Mammary epithelial cell (primary cell): ENCODE measurements at places on chromosomes 7 and 10. TPM values are rescaled to one million over a fixed set of nuclear protein-coding genes. Genes with fewer than 3 reads are reported as not detected.

- DNase-seq, result peak; percentile 85
Measured at GRCh38 chr7:43535810-43536585, 46.9 kb upstream of the STK17A start.

DNA sequence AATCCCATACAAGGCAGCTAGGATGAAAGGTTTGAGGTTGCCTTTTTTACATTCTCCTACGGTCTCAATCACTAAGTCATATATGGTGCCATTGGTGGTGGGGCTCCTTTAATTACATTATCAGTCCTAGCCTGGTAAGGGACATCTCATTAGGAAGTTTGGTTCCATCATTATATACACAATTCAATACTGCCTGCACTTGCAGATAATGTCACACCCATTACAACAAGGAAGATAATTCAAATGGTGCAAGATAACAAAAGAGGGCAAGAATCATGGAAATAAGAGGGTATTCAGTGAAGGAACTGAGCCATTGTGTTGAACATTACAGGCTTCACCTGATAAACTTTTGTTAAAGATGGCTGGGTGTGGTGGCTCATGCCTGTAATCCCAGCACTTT lies 1.7 kb upstream of the TMEM248 start:
- DNase-seq, result no peak

- DNase-seq, result no peak
Measured at GRCh38 chr7:105450177-105450861, 61.6 kb upstream of the SRPK2 start.

GRCh38 chr10:90945491-90946070 lies 24.7 kb upstream of the ANKRD1 start:
- DNase-seq, result no peak

DNA sequence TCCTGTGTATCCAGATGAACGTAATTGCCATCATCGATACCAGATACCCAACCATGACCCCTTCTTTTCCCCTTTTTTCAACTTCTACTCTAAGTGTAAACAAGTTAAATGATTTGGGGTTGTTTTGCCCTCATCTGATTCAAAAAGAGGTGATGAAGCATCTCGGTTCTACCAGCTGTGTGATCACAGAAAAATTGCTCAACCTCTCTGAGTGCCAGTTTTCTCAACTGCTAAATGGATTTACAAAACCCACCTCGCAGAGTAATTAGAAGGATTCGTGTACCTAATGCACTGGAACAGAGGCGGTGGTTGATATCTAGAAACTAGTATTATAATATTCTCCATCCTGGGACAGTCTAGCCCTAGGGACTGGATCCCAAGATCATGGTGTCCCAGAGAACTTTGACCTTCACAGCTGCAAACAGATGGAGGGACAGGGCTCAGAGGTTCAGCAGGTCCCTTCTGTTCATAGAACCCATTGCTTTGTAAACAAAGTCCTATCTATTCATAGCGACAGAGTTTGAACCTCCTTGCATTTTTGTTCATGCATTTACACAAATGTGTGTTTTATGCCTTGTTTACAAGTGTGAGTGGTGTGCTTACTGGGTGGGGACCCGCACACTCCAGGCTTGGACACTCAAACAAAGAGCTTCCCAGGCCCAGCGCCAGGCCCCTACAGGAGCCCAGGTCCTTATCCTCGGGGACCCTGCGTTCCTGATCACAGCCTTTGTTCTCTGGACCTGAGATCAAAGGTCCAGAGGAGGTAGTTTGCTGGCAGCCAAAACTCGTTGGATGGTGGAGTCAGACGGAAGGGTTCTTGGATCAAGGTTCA lies 46.4 kb downstream of the CALML3 start:
- DNase-seq, result no peak

GRCh38 chr10:70607936-70608335 lies 5.4 kb upstream of the PRF1 start:
- no peak for DNase-seq

DNA sequence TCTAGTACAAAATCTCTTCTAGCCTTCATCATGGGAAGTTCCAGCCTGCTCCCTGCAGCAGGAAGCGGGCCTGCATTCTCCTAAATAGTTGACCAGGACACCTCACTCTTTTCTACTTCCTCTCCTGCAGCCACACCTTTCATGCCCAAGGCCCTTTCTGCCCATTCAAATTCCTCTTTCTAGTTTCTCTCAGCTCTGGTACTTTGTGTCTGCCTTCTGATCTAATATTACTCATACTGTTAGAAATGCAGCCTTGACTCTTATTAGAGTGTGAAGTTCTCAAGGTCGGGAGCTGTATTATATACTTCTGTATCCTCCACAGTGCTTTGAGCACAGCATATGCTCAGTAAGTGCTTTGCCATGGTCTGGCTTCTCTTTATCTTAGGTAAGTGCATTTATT lies 103.1 kb downstream of the PRKCQ start:
- peak; percentile 79 for DNase-seq

- peak; percentile 67 for DNase-seq
Measured at GRCh38 chr7:142365410-142365842, 107.6 kb upstream of the PRSS58 start.

DNA sequence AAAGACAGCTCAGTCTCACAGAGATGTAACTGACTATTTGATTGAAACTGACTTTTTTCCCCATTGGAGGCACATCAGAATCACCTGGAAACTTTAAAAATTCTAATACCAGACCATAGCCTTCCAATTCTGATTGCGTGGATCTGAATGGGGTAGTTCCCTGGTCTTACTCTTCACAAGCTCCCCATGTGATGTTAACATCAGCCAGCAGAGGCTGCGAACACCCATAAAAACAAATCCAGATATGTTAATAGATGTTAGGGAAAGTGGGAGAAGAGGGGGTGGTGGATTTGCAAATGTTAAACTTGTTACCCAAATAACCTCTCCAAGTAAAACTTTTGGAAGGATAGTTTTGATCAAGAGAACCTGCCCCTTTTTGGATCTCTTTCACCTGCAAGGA lies 1133.4 kb downstream of the CNTNAP2 start:
- no peak for DNase-seq

GRCh38 chr7:127322351-127322750 lies 69.6 kb upstream of the GRM8 start:
- no peak for DNase-seq

DNA sequence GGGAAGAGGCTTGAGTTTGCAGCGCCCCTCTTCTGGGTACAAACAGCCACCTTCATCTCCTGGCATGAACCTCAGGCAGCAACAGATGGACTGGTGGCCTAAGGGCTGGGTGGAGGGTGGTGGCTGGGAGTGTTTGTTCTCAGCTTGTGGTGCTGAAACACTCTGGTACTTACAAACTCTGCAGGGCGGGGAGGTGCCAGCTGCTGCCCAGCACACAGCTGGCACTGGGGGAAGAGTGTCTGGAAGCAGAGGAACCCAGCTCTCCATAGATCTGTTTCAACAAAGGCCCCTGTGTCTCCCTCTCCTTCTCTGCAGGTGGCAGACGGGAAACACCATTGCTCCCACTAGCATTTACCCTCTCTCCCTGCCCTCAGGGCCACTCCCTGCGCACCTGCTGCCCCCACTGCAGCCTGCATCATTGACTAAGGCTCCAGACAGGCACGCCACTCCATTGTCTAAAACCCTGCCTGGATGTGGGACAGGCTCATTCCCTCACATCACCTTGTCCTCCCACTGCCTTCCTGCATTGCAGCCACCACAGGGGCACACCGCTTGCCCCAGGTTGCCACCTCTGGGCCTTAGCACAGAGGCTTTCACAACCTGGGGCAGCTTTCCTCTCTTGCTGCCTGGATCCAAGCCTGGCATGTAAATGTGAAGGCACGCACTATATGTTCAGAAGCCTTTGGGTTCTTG lies 6.5 kb downstream of the ARHGAP22 start:
- DNase-seq, result no peak

GPR146 gene
- total RNA-seq, result 0.17 TPM

- no peak for DNase-seq
Measured at GRCh38 chr7:44793919-44794318, 2.6 kb upstream of the PPIA start.

GRCh38 chr7:129498021-129498420 lies 4.3 kb upstream of the SMKR1 start:
- DNase-seq, result no peak

- no peak for DNase-seq
Measured at GRCh38 chr7:30921540-30922401, 10.1 kb downstream of the AQP1 start.
